Neural progenitor cell (in vitro differentiated cells): ENCODE measurements at places on chromosomes 12 and 14. TPM values are rescaled to one million over a fixed set of nuclear protein-coding genes. Genes with fewer than 3 reads are reported as not detected.

DNA sequence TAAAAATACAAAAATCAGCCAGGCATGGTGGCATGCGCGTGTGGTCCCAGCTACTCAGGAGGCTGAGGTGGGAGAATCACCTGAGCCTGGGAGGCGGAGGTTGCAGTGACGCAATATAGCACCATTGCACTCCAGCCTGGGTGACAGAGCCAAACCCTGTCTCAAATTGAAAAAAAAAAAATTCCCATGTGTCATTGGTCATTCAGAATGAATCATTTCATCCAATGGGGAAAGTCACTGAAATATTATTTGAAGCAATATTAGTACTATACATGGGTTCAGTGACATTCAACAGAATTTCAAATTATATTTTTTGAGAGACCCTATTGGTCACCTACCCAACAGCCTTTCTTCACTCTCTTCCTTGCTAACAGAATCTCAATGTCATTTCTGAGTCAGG is 276.1 kb downstream of the ITPR2 start:
- H3K36me3 ChIP-seq: no peaks in the 10 kb centered on the region
- DNase-seq: no peak
- no peak overlapping the region for H3K27ac ChIP-seq
- H3K4me1 ChIP-seq: no peaks in the 10 kb centered on the region

- peaks cover 8% of the 10 kb centered on the region for H3K36me3 ChIP-seq
- H3K4me1 ChIP-seq: no peaks in the 10 kb centered on the region
Observed at GRCh38 chr12:40156021-40156764, 50.3 kb upstream of the SLC2A13 start.

DNA sequence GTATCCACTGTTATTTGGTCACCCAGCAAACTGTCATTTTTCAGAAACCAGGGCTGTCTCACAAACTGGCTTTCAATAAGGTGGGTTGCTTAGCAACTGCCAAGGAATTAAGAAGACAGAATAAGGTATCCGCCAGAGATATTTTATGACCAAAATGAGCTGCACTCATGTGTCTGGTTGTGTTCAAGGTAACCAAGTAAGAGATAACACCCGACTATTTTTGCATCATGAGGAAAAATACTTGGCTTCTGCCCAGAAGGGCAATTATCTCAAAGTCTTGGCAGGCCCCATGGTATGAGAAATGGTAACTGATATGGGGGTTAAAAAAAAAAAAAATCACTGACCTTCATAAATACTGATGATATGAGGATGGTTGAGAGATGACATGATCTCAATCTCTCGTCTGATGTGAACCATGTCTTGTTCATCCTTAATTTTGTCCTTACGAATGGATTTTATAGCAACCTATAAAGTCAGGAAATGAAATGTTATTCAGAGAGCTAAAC is 32.6 kb downstream of the NUAK1 start:
- no peak for DNase-seq
- no peaks in the 10 kb centered on the region for H3K36me3 ChIP-seq
- no peak overlapping the region for H3K27ac ChIP-seq
- peaks cover 44% of the 10 kb centered on the region for H3K4me1 ChIP-seq
- H3K27me3 ChIP-seq: no peaks in the 10 kb centered on the region
- no peak overlapping the region for H3K4me3 ChIP-seq

Gene TIGAR
- 7.1 and 18.1 TPM in 2 replicates for total RNA-seq

DNA sequence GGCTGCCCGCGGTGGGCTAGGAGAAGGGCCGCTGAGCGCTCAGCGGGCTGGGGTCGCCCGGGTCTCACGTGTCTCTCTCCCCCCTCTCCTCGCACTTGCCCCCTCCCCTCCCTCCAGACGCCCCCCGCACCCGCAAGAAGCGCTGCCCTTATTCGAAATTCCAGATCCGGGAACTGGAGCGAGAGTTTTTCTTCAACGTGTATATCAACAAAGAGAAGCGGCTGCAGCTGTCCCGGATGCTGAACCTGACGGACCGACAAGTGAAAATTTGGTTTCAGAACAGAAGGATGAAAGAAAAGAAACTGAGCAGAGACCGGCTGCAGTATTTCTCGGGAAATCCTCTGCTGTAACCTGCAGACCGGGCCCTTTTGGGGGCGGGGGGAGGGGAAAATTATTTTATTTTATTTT is 314 bp upstream of the HOTAIR start:
- no peak overlapping the region for H3K4me3 ChIP-seq
- H3K4me1 ChIP-seq: no peaks in the 10 kb centered on the region
- H3K27me3 ChIP-seq: peaks cover 100% of the 10 kb centered on the region
- H3K36me3 ChIP-seq: no peaks in the 10 kb centered on the region
- H3K27ac ChIP-seq: no peak overlapping the region
- no peak for DNase-seq

GRCh38 chr12:132396657-132397056 is 67.3 kb upstream of the GALNT9 start:
- H3K4me3 ChIP-seq: no peak overlapping the region
- H3K27ac ChIP-seq: no peak overlapping the region
- H3K4me1 ChIP-seq: peaks cover 10% of the 10 kb centered on the region
- DNase-seq: no peak

- H3K27ac ChIP-seq: no peak overlapping the region
- no peaks in the 10 kb centered on the region for H3K36me3 ChIP-seq
Observed at GRCh38 chr14:98769326-98769725, 502.7 kb downstream of the BCL11B start.

- peaks cover 12% of the 10 kb centered on the region for H3K4me1 ChIP-seq
- no peak overlapping the region for H3K4me3 ChIP-seq
- no peak overlapping the region for H3K27ac ChIP-seq
- peak; percentile 15 for DNase-seq
Observed at GRCh38 chr12:114938487-114939210, 254.7 kb upstream of the TBX3 start.

- no peaks in the 10 kb centered on the region for H3K27me3 ChIP-seq
- H3K4me3 ChIP-seq: no peak overlapping the region
- no peaks in the 10 kb centered on the region for H3K36me3 ChIP-seq
- peaks cover 35% of the 10 kb centered on the region for H3K4me1 ChIP-seq
Observed at GRCh38 chr14:100393362-100393761, 70.2 kb downstream of the SLC25A47 start.

Gene ATP5F1B
- 558 and 609 TPM in 2 replicates for total RNA-seq

GRCh38 chr14:53952533-53952932 is 4.1 kb downstream of the BMP4 start:
- H3K27me3 ChIP-seq: peaks cover 98% of the 10 kb centered on the region
- peaks cover 38% of the 10 kb centered on the region for H3K4me1 ChIP-seq
- H3K4me3 ChIP-seq: peak overlapping the region; percentile 63

GRCh38 chr12:127272864-127273263 is 994.1 kb upstream of the TMEM132C start:
- no peak overlapping the region for H3K4me3 ChIP-seq
- no peaks in the 10 kb centered on the region for H3K36me3 ChIP-seq
- no peaks in the 10 kb centered on the region for H3K4me1 ChIP-seq
- H3K27me3 ChIP-seq: no peaks in the 10 kb centered on the region

GRCh38 chr14:61281948-61282275 is 774 bp upstream of the TMEM30B start:
- H3K36me3 ChIP-seq: no peaks in the 10 kb centered on the region
- H3K27me3 ChIP-seq: peaks cover 68% of the 10 kb centered on the region
- H3K4me3 ChIP-seq: no peak overlapping the region
- no peaks in the 10 kb centered on the region for H3K4me1 ChIP-seq

- H3K27me3 ChIP-seq: no peaks in the 10 kb centered on the region
- H3K4me3 ChIP-seq: no peak overlapping the region
- H3K4me1 ChIP-seq: no peaks in the 10 kb centered on the region
- no peaks in the 10 kb centered on the region for H3K36me3 ChIP-seq
- no peak overlapping the region for H3K27ac ChIP-seq
Observed at GRCh38 chr14:41663473-41663850, 56.8 kb downstream of the LRFN5 start.

DNA sequence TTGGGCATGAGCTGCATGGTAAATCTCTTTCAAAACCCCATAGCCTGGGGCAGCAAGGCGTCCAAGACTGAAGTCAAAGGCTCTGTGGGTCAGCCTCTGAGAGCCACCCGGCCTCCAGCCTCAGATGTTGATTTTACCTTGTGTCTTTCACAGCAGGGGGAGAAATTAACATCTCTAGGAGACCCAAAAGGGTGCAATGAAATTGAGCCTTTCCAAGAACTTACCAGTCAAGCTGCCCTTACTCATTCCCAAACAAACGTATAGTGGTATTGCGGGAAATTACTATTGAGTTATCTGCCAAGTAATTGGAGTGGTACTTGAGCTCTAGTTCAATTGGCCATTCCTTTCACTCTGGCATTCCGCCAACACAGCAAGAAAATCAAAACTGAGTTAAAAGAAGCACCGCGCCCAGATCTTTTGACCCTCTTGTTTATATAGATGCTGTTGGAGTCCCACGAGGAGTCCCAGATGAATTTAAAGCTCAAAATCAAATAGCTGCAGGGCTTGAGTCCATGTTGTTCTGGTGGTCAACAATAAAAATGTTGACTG is 380.7 kb upstream of the SYT1 start:
- no peaks in the 10 kb centered on the region for H3K4me1 ChIP-seq
- no peaks in the 10 kb centered on the region for H3K27me3 ChIP-seq
- H3K36me3 ChIP-seq: no peaks in the 10 kb centered on the region
- no peak for DNase-seq
- H3K4me3 ChIP-seq: no peak overlapping the region

Gene CLEC1B
- total RNA-seq: not detected in 2 replicates

DNA sequence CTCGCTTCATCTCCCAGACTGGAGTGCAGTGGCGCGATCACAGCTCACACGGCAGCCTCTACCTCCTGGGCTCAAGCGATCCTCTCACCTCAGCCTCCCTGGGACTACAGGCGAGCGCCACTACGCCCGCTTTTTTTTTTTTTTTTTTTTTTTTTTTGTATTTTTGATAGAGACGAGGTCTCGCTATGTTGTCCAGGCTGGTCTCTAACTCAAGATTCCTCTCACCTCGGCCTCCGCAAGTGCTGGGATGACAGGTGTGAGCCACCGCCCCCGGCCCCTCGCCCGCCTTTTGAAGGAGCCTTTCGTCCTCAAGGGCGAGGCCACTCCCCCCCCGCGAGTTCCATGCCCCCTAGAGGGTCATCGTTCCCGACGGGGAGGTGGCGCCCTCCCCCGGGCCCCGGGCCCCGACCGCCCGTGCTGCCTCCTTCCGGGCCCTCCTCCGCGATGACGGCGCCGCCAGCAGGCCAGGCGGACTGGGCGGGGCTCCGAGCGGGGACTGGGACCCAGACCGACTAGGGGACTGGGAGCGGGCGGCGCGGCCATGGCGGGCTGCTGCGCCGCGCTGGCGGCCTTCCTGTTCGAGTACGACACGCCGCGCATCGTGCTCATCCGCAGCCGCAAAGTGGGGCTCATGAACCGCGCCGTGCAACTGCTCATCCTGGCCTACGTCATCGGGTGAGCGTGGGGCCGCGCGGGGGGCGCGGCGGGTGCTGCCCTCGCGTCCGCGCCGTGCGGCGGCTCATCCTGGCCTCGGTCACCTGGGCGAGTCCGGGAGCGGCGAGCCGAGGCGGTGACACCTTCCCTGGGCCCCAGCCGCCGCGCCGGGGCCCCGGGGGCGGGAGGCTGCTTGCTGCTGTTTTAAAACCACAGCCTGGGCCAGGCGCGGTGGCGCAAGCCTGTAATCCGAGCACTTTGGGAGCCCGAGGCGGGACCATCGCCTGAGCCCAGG is at the start of gene P2RX4:
P2RX4 (plus strand) TSS at position 506 of the 949 bp plus-strand sequence; CDS start at position 542, 36 bp downstream.
- H3K4me1 ChIP-seq: no peaks in the 10 kb centered on the region
- H3K27ac ChIP-seq: no peak within 1 kb of the TSS
- H3K36me3 ChIP-seq: no peaks in the 10 kb centered on the region
- peak; percentile 90 for DNase-seq
- H3K27me3 ChIP-seq: peaks cover 20% of the 10 kb centered on the region
- peak within 1 kb of the TSS; percentile 74 for H3K4me3 ChIP-seq

DNA sequence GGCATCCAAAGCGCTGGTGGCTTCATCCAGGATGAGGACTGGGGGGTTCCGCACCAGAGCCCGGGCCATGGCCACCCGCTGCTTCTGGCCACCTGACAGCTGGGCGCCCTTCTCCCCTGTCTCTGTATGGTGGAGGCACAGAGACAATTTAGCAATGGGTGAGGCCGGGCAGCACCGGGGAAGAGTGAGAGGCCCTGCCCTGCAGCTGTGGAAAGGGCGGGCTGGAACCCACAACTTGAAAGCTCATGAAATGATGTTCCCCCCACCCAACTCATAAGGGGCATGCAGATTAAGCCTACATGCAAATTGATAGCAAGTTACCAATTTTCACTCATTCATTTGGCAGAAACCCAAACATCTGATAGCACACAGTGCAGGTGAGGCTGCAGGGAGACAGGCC is 34.1 kb downstream of the ABCB9 start:
- H3K4me1 ChIP-seq: peaks cover 17% of the 10 kb centered on the region
- DNase-seq: no peak
- H3K36me3 ChIP-seq: no peaks in the 10 kb centered on the region
- no peak overlapping the region for H3K4me3 ChIP-seq
- no peaks in the 10 kb centered on the region for H3K27me3 ChIP-seq

DNA sequence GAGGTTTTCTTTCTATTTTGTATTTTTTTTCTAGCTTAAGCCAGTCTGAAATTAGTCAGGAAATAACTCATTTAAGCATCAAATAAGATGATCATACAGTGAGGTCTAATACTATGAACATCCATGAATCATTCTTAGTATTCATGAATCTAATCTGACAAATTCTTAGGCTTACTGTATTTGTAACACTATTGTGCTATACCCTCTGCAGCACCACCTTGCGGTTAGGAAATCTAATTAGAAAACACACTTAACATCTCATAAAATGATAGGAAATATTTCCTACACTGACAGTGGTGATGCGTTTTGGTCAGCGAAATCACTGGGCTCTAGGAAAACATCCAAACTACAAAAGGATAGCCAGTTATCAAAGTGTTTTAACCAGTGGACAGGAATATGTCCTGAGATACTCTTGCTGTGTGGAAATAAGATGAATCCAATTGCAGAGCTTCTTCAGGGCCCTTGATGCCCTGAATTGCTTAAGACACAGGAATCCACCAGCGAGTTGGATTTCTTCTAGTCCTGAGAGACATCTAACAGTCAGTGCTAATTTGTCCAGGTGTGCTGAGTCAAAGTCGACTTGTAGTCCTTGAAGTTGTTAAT is 109.3 kb upstream of the MYF6 start:
- DNase-seq: peak; percentile 41
- H3K4me1 ChIP-seq: no peaks in the 10 kb centered on the region
- H3K27ac ChIP-seq: no peak overlapping the region
- no peaks in the 10 kb centered on the region for H3K36me3 ChIP-seq
- H3K4me3 ChIP-seq: no peak overlapping the region

GRCh38 chr12:18807714-18808113 is 69.8 kb downstream of the CAPZA3 start:
- H3K4me1 ChIP-seq: no peaks in the 10 kb centered on the region
- no peaks in the 10 kb centered on the region for H3K27me3 ChIP-seq
- no peak overlapping the region for H3K27ac ChIP-seq
- DNase-seq: no peak
- no peaks in the 10 kb centered on the region for H3K36me3 ChIP-seq

Gene ERBB3
- total RNA-seq: 6.3 and 8.8 TPM in 2 replicates
